Small intestine (tissue), 16 donors: ENCODE measurements at places on chromosomes 11 and 22. TPM values are rescaled to one million over a fixed set of nuclear protein-coding genes. Genes with fewer than 3 reads are reported as not detected.

DNA sequence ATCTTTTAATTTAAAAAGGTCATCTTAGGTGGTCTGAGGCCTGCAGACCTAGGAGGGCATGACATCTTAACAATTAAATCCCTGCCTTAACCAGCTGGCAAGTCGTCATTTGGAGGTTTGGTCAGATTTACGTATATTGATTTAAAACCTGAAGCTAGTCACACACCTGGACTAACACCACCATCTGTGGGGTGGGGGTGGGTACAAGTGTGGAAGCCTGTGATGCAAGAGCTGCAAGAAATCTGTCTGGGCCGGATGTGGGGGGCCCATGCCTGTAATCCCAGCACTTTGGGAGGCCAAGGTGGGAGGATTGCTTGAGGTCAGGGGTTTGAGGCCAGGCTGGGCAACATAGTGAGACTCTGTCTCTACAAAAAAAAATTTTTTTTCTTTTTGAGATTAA lies 11.6 kb downstream of the CCDC87 start:
- DNase-seq: no peak
- H3K27me3 ChIP-seq: no peaks in the 10 kb centered on the region
- H3K4me1 ChIP-seq: peaks cover 7% of the 10 kb centered on the region
- H3K36me3 ChIP-seq: no peaks in the 10 kb centered on the region

- no peak overlapping the region for H3K27ac ChIP-seq
- peaks cover 10% of the 10 kb centered on the region for H3K36me3 ChIP-seq
- H3K27me3 ChIP-seq: no peaks in the 10 kb centered on the region
- H3K4me1 ChIP-seq: peaks cover 20% of the 10 kb centered on the region
Measured at GRCh38 chr11:12128301-12128751, 17.9 kb downstream of the MICAL2 start.

DNA sequence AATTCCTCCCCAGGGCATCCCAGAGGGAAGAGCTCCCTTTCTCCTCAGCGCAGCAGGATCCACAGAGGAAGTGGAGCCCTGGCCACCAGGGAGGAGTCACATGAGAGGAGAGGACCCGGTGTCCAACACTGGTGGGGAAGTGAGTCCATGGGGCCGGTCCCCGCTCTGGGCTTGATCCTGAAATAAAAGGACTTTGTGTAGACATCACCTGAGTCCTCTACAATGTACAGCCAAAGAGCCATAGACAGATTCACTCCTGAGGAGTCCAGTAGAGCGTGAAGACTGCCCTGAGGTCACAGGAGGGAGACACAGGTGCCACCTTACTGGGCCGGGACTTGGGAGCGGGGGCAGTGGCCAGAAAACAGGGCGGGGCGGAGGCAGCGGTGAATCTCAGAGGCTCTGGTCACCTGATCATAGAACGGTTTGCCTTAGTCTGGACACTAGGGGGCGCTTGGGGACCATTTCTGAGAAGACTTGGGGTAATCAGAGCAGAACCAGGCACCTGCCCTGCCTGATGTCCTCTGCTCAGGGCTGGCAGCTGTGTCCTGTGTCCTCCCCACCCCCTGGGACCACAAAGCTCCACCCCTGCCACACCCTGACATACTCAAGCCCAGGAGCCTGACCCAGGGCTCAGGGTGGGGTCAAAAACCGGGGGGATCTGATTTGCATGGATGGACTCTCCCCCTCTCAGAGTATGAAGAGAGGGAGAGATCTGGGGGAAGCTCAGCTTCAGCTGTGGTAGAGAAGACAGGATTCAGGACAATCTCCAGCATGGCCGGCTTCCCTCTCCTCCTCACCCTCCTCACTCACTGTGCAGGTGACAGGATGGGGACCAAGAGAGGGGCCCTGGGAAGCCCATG lies 112.7 kb downstream of the VPREB1 start:
- H3K27ac ChIP-seq: no peak overlapping the region
- no peaks in the 10 kb centered on the region for H3K36me3 ChIP-seq
- DNase-seq: peak; percentile 76
- no peaks in the 10 kb centered on the region for H3K4me1 ChIP-seq

DNA sequence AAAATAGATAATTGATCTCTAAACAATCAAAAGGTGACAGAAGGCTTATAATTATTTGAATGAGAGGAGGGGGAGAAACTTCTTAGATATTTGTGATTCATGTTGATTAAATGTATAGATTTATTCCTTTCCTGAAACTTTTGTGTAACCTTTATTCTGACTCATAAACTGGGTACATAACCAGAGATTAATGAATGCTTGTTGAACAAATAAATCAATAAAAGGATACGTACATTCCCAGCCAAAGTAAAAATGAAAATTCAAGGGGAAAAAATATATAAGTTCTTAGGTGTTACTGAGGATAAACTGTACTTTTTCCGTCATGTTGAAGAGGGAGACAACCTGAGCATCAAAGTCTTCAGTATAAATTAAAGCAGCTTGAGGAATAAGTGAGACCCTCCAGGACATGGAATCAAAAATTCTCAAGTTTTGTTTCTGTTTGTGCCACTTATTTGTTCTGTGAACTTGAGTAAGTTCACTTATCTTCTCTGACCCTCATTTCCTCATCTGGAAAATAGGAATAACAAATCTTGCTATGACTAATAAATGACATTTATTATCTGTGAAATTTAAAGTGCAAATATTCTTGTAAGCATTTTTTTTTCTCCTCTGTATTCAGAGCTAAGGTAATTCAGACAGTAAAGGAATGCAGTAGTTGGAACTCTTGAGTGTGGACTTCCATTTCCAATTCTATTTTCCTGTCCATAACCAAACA lies 195.4 kb downstream of the METTL15 start:
- no peak overlapping the region for H3K4me3 ChIP-seq
- no peaks in the 10 kb centered on the region for H3K4me1 ChIP-seq
- H3K27ac ChIP-seq: no peak overlapping the region
- no peaks in the 10 kb centered on the region for H3K27me3 ChIP-seq

- DNase-seq: peak; percentile 58
- peak overlapping the region; percentile 52 for H3K27ac ChIP-seq
- peaks cover 36% of the 10 kb centered on the region for H3K4me1 ChIP-seq
- H3K36me3 ChIP-seq: peaks cover 96% of the 10 kb centered on the region
- no peak overlapping the region for H3K4me3 ChIP-seq
Measured at GRCh38 chr22:37623075-37624016, 14.7 kb downstream of the GGA1 start.

DNA sequence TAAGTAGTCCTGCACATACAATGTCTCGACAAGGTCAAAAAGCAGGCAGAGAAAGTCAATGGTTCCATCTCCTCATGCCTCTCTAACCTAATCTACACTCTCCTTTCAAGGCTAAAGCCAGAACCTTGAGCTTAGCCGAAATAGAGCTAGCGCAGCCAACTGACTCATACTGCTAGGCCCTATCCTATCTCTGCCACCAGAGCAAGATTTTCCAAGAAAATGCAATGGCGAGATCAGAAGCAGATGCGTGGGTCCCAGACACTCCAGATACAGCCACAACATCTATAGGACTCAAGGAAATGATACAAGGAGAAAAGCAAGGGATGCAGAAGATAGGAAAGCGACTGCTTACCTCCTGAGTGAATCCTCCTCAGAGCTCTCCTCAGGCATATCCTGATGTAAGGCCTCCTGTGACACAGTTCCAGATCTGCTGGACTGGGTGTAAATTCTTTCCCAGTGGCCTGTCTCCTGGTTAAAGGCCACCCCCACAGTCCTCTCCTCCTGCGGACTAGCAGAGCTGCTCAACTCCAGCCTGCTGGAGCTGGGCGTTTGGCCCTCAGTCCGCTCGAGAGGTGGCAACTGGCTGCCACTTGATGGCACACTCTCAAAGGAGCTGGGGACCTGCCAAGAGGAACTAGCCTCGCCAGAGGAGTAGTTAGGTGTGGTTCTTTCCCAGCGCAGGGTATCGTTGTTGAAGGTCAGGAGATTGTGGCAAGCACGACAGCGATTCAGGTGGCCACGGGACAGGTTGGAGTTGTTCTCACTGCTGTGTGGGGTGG lies 52.0 kb downstream of the AMBRA1 start:
- peak overlapping the region; percentile 57 for H3K27ac ChIP-seq
- no peak overlapping the region for H3K4me3 ChIP-seq
- no peaks in the 10 kb centered on the region for H3K27me3 ChIP-seq
- no peaks in the 10 kb centered on the region for H3K4me1 ChIP-seq
- peaks cover 11% of the 10 kb centered on the region for H3K36me3 ChIP-seq
- DNase-seq: no peak

- no peaks in the 10 kb centered on the region for H3K36me3 ChIP-seq
- peaks cover 22% of the 10 kb centered on the region for H3K4me1 ChIP-seq
- H3K27ac ChIP-seq: no peak overlapping the region
- no peak for DNase-seq
Measured at GRCh38 chr11:79052544-79052943, 388.3 kb downstream of the TENM4 start.

DNA sequence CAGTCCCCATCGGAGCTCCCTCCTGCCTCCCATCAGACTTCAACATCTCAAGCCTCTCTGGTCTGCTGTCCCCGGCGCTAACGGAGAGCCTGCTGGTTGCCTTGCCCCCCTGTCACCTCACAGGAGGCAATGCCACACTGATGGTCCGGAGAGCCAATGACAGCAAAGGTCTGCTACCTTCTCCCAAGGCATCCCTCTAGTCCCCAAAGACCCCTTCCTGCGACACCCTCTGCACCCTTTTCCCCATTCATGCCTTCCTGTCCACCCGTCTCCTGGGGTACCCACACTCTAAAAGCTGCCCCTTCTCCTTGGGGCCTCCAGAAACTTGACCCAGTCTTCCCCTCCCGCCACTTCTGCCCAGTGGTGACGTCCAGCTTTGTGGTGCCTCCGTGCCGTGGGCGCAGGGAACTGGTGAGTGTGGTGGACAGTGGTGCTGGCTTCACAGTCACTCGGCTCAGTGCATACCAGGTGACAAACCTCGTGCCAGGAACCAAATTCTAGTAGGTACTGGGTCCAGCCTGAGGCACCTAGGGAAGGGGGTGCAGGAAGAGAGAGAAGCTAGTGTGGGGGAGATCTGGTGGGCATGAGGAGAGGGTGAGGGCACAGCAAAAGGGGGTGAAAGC lies 860 bp downstream of the UPK2 start:
- no peaks in the 10 kb centered on the region for H3K36me3 ChIP-seq
- H3K27ac ChIP-seq: no peak overlapping the region
- DNase-seq: no peak
- H3K4me1 ChIP-seq: no peaks in the 10 kb centered on the region
- H3K27me3 ChIP-seq: no peaks in the 10 kb centered on the region
- no peak overlapping the region for H3K4me3 ChIP-seq

LMO1 gene
- polyA plus RNA-seq: not detected

TTLL12 gene
- polyA plus RNA-seq: 60.6 TPM
